ENCODE measurements at places on chromosomes 1 and 21.

- DNase-seq = no peak
Measured at GRCh38 chr1:177977141-177977540, 7.3 kb upstream of the SEC16B start.

GRCh38 chr1:32946413-32946812 is 18.2 kb downstream of the RNF19B start:
- no peak for DNase-seq

DNA sequence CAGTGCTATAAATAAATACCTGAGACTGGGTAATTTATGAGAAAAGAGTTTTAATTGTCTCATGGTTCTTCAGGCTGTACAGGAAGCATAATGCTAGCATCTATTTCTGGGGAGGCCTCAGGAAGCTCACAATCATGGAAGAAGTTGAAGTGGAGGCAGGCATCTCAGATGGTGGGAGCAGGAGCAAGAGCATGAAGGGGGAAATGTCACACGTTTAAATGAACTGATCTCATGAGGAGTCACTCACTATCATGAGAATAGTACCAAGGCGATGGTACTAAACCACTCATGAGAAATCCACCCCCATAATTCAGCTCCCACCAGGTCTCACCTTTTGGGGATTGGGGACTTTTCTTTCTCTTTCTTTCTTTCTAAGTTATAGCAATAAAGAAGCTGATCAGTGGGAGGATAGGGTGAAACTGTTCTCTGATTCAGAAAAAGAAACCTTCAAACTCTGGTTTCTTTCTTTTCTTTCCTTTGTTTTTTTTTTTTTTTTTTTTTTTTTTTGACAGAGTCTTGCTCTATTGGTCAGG is 17.1 kb upstream of the SPAG17 start:
- no peak for DNase-seq

GRCh38 chr21:45949928-45950739 is 31.4 kb upstream of the COL6A1 start:
- DNase-seq = peak; percentile 64

DNA sequence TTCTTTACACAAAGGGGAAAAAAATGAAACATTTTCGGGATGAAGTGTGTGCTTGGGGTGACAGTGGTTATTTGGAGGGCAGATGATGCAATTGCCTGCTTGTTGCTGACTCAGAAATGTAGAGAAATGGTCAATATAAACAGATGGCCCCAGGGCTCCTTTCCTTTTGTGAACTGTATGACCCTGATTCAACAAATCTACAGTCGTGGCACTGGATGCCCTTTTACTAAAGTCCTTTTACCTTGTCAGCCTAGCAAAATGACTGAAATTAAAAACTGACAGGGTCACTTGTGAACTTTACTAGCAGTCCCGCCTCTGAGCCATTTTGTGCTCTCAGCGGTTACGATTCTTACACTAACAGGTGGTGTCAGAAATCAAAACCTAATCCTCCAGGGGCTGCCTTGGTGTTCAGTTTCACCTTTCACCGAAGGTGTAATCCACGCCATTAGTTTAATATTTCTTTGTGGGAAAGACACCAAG is 49.8 kb downstream of the GREM2 start:
- peak; percentile 51 for DNase-seq

GRCh38 chr1:185438936-185439335 is 121.9 kb upstream of the IVNS1ABP start:
- DNase-seq = peak; percentile 19

- DNase-seq = no peak
Measured at GRCh38 chr21:19590044-19590443, 1186.5 kb upstream of the TMPRSS15 start.
